Stimulated activated CD8-positive, alpha-beta memory T cell treated with anti-CD3 and anti-CD28 coated beads, Interleukin-4, amount 100 ng/mL, for 48 hours (primary cell): ENCODE measurements at places on chromosomes 7 and 10.

GRCh38 chr7:11376529-11376928, 402.9 kb downstream of the PHF14 start:
- DNase-seq: no peak

- DNase-seq: no peak
Measured at GRCh38 chr7:93973134-93973533, 31.0 kb downstream of the BET1 start.

DNA sequence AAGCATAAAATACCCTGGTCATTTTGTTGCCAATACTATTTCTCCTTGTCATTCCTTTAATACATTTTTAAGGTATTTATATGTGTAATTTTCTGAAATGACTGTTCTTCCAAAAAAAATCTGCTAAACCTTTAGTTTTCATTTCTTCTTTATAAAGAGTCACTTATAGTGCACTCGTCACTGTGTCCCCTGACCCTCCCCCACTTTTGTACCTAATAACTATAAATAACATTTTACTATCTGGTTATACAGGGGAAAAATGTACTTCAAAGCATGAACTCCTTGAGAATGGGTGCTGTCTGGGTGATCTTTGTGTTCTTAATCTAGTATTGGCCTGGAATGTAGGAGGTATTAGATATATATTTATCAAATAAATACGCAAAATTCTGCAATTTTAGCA, 31.1 kb downstream of the RTKN2 start:
- DNase-seq: no peak

GRCh38 chr7:121198502-121198901, 130.3 kb upstream of the WNT16 start:
- DNase-seq: no peak

DNA sequence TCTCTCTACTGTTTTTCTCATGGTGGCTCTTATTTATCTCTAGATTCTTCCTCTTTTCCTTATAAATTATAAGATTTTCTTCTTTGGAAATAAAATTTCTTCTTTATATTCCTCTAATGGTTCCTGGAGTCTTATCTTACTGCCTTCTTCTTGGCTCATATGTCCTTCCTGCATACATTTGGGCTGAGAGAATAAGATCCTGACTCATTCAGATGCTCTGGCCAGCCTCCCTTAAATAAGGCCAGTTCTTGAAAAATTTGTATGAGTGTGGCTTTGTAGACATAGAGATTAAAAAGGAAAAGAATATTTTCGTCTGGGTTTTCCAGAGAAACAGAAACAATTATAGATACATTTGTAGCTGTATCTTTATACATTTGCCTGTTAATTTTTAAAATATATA, 411.3 kb downstream of the KIF20B start:
- no peak for DNase-seq

DNA sequence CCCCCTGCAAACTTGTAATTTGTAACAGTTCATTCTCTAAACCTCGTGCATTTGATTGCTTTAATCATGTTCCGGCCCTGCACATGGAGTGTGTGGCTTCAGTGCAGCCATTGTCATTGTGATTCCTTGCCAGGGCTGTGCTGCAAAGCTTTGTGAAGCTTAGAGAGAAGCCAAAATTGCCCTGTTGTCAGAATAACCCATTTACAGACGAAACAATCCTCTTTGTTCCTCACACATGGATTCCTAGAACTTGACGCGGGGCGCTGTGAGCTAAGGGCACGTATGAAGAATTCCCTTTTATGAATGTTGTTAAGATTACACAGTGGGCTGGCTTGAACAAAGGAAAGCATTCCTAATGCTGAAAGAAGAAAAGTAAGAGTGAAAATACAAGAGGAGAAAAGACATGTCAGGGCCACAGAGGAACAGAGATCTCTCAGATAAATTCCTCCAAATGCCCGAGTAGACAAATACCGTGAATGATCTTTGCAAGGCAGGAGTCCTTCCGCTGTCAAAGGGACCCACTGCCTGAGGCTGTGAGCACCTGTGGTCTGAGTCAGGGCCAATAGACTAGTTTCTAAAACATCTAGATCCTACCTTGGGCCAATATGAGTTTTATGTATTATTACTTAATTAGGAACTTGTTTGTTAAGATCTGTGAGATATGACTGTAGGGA, 205.4 kb upstream of the C7orf33 start:
- DNase-seq: no peak

DNA sequence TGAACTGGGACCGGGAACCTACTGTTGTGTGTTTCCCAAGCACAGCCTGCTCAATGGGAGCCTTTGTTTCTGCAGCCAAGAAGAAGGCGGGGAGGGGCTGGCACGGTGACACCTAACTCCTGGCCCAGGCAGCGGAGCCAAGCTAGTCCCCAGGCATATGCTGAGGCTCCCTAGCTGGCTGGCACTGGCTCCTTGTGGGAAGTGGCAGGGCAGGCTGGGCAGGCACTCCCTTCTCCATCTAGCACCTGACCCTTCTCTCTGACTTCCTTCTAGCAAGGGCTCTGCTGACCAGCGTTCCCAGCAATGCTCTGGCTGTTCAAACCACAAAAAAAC, 325.0 kb downstream of the PLXNA4 start:
- DNase-seq: no peak

GRCh38 chr7:23955145-23955544, 245.1 kb downstream of the STK31 start:
- DNase-seq: no peak

DNA sequence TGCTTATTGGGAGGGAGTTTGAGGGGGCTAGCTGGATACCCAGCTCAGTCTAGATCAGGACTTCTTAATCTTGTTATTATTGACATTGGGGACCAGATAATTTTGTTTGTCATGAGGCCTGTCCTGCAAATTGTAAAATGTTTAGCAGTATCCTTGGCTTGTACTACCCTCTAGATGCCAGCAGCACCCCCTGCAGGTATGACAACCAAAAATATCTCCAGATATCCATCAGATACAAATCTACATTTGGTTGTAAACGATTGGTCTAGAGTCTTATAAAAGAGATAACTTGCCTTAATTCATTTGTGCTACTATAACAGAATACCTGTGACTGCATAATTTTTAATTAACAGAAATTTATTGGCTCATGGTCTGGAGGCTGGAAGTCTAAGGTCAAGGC, 1232.2 kb downstream of the XPNPEP1 start:
- no peak for DNase-seq

DNA sequence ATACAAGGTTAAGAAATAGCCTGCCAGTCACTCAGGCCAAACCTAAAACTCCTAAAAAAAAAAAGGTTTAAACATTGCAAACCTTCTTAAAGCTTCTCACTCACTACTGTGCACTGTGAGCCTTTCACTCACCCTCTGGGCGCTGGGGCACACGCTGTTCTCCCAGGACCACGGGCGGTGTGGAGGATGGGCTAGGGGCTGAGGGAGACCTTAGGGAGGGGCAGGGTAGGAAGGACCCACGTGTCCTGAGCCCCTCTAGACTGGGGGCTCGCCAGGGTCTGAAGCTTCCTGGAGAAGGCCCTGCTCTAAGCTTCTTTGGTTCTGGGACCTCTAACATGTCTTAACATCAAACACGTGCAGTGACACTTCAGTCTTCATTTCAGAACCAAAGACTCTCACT, 569.8 kb downstream of the DNAJB6 start:
- DNase-seq: no peak

- no peak for DNase-seq
Measured at GRCh38 chr7:88460650-88461049, 154.0 kb upstream of the STEAP4 start.

DNA sequence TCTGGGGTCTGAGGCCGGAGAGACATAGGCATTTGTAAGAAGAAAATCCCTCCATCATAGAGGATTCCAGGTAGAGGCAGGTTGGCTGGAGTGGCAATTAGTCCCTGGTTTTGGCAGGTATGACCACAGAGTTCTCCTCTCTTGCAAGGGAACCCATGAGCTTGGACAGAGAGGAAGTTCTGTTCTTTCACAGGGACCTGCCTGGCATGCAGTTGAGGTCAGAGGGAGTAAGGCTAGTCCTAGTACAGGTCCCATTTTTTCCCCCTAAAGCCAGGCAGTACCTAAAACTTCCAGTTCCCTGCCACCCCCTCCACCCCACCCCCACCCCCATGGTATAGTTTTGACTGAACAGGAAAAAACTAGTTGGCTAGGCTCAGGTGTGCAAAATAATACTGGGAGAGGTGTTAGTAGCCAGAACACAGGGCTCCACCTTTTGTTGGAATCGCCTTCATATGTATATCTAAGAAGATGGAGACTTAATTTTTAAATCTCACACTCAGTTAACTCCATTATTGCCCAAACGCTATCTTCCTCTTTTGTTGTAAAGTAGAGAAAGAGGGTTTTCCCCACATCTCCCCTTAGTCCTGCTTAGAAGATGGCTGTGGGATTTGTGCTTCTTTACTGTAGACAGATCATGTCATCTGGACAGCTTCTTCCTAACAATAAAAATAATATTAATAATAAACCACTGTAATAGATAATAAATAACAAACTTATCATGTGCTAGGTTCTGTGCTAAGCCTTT, 188.1 kb downstream of the TCF7L2 start:
- DNase-seq: no peak

DNA sequence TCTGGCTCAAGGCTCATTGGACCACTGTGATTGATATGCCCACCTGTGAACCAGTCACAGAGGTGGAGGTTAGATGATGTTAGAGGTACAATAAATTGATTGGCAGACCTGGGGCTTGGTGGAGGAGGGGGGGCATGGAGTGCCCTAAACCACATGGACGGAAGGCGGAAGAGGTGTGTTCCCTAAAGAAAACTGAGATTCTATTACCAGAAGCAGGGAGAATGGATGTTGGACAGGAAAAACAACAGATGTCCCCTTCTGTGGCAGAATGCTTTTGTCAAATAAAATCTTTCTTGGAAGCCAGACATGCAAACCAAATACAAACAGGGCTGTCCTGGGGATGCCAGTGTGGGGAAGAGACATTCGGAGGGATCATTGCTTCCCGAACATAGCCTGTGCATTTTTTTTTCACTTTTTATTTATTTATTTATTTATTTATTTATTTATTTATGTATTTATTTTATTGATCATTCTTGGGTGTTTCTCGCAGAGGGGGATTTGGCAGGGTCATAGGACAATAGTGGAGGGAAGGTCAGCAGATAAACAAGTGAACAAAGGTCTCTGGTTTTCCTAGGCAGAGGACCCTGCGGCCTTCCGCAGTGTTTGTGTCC, 433.9 kb downstream of the RPS24 start:
- no peak for DNase-seq

DNA sequence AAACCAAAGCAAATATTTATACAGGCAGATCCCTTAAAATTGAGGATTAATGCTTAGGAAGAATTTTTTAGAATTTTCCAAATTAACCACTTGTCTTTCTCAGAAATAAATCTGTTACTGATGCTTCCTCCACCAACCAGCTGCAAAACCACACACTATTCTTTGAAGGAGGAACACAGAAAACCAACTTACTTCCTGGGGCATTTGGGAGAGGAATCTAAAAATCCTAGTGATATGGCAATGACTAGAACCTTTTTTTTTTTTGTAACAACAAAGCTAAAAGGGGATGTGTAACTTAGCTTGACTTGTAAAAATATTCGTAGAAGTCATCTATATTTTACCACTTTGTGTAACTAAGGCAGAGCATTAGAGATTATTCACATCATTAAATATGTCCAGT, 5.1 kb upstream of the TM9SF3 start:
- no peak for DNase-seq

- DNase-seq: no peak
Measured at GRCh38 chr10:125159932-125160855, at the start of gene CTBP2. Gene CTBP2, minus strand, starts transcription at chr10:125160563.

DNA sequence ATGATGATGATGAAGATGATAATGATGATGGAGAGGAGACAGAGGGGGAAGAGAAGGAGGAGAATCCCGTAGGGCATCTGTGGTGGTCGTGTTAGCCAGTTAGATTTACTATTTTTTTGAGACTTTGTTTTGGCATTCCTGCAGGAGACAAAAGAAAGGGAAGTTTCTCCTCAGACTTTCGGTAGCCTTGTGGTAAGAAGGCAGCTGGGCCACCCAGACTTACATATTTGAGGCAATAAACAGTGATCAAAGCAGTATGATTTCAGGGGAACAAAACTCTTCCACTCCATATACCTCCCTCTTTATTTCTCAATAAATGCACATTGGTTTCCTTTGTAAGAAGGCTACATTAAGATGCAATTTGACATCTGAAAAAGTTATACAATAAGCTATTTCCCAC, 32.4 kb upstream of the BICC1 start:
- DNase-seq: no peak

GRCh38 chr7:6652446-6653011, 15.4 kb downstream of the ZNF316 start:
- DNase-seq: no peak

DNA sequence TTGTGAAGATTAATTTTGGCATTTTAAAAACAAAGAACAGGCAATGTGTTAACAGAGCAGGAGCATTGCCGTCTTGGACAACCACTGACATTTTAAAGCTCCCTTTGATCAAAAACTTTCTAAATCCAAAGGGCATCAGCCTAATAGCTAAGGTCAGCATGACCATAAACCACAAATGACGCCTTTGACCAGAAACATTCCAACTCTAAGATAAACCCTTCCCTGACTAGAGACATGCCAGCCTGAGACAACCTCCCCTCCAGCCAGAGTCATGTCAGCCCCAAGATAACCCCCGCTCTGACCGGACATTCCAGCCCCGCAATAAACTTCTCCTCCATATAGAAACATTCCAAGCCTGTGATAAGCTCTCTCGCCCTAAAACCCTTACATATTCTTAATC, 949.4 kb upstream of the POT1 start:
- DNase-seq: no peak

DNA sequence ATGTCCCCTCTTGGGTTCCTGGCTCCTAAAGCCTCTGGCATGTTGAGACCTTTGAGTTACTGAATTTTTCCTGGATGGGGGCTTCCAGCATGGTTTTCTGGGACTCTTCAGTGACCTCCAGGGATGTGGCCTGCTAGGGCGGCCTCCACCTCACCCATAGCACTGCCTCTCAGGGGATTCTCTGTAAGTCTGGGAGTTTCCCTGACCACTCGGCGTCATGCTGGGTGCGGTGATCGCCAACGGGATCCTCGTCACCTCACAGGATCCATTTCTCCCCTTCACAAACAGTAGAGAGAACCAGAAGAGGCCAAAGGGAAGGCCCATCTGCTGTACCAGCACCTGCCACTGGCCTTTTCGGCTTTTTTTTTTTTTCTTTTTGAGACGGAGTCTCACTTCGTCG, 84.3 kb downstream of the NPTX2 start:
- no peak for DNase-seq

DNA sequence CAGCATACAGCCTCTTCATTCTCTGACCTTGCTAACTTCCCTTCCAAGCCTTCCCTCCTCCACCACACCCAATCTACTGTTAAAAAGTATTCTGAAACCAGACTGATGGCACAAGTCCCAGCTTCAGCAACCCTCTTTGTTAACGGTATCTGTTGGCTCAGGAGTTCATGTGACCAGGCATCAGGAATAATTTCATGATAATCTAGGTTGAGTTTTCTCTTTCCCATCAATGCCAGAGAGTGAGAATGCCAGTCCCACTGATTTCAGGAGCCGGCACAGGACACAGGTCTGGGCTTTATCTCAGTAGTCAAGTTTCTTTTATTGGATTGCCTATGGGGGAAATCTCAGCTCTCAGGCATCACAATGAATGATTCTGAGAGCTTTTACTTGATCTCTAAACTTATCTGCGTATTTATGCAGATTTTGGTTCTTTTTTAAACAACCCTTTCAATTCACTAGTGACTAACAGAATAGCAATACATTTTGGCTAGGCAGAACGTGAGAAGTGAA, 231.0 kb upstream of the LYZL1 start:
- DNase-seq: no peak

- DNase-seq: no peak
Measured at GRCh38 chr10:130424418-130424817, 288.2 kb downstream of the GLRX3 start.
